ENCODE measurements at places on chromosomes 6 and 20.
A peak's percentile ranks its signal among the peaks of the same experiment; 100 is the strongest.

DNA sequence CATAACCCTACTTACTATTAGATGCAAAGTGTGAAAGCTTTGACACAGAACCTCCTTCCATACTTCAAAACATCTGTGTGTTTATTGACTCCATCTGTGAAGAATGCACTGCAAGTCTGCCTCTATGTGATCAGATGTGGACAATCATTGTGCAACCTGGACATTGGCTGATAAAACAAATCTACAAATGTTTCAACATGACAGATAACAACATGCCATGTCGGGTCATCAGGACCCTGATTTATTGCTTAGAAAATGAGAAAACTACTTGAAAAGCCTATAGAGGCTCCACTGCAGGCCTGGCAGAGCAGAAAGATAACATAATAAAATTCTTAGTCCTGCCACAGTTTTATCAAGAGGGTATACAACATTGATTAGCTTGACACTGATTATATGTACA is 1286.4 kb downstream of the GRIK2 start:
- DNase-seq: no peak

GRCh38 chr6:12238219-12238618 is 51.9 kb upstream of the EDN1 start:
- no peak for DNase-seq

DNA sequence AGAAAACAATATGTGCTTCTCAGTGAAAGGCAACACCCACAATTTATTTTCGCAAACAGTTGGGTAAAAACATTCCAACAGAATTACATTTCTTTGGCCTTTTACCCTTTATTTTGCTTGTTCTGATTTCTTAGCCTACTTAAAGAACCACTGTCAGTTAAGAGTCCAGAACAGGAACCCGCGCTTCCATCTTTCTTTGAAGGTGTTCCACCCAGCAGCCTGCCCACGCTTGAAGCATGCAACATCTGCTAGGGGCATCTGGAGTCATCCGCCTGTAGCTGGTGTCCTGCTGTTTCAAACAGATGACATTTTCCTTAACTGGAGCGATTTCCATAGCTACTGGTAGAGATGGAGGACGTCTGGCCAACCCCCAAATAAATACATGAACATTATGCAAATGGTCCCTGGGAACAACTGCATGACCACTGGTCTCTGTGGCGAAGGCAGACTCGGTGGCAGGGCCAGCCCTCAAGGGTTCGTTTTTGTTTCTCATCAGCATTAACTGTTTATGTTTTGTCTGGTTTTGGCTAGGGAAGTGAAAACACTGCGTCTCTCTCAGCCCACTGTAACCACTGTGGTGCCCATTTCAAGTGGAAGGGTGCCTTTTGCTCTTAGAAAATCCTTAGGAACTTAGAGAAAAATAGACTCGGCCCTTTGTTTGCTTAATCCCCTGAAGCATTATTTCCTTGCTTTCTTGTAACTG is 51.6 kb downstream of the LAMA4 start:
- DNase-seq: peak; percentile 71

DNA sequence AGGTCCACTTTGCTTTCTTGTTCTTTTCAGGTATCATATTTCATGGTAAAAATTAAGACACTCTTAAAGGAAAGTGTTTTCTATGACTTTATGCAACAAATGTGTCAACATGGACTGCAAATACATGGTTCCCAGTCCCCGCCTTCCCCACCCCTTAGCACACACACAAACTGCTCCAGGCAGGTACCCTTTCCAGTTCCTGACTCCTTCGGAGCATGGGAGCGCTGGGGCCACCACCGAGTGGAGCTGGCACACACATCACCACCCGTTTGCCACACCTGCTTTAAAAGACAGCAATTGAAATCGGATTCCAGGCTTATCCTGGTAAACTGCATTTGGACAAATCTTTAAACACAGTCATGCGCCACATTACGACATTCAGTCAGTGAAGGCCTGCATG is 22.2 kb downstream of the RNASET2 start:
- no peak for DNase-seq

- DNase-seq: no peak
These were observed 100.6 kb downstream of the NKAIN2 start for GRCh38 chr6:123904228-123904627.

DNA sequence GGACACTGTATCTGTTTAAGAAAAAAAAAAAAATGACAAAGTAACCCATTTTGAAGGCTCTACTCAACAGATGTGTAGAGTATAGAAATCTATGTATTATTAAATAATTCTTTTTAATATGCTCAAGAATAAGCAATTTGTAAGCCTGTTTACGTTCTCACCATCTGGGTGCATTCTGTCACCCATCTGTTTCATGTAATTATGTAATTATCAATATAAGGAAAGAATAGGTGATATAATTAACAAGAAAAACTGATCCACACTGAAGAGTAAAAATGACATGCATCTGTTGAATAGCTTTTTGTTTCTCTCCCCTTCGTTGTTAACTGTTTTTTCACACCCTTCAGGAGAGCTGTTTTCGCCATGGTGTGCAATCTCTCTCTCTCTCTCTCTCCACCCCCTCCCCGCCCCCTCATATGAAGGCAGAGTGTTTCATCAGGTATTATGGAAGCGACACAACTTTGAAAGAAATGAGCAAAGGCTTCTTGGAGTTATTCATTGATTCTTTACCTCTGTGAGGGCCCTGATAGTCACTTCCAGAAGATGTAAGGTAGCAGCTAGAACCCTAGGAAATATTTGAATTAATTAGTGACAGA is 154.3 kb upstream of the INSM1 start:
- DNase-seq: no peak

GRCh38 chr6:92779746-92780145 is 639.6 kb downstream of the EPHA7 start:
- DNase-seq: peak; percentile 79

- peak; percentile 90 for DNase-seq
These were observed 140.0 kb downstream of the TAF4 start for GRCh38 chr20:61925555-61926252.

- no peak for DNase-seq
These were observed 171.0 kb upstream of the PRND start for GRCh38 chr20:4550740-4551139.

DNA sequence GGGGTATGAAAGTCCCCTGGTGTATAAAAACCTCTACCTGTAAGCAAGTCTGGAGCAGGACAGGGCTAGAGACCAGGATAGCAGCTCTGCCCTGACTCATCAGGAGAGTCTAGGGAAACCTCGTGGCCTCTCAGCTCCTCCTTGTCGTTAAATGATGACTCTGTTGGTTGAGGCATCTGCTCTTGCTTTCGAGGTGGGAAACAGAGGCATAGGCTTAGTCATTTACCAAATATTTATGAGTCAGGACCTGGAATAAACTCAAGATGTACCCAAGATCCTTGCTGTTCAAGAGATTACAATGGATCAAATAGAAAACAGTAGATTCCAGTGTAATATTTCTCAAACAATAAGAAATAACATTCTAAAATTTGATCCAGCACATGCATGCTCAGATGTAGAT is 5.5 kb downstream of the MANBAL start:
- peak; percentile 97 for DNase-seq

GRCh38 chr6:3627956-3628835 is 123.3 kb downstream of the PXDC1 start:
- DNase-seq: no peak
